SK-N-SH treated with all-trans-retinoic acid at 6 μM for 48 hours (cell line): ENCODE measurements at places on chromosomes 2 and 18.

- peak; percentile 86 for ATAC-seq
These were observed 76.4 kb upstream of the MGAT5 start for GRCh38 chr2:134177351-134177931.

- peak; percentile 3; the same call in 1 of the 3 replicates for ATAC-seq
These were observed 8.3 kb downstream of the OSR1 start for GRCh38 chr2:19349911-19350677.

- no peak for ATAC-seq
These were observed 197.0 kb upstream of the MEIS1 start for GRCh38 chr2:66237803-66238379.

GRCh38 chr2:240347949-240348500 is 87.4 kb upstream of the GPC1 start:
- ATAC-seq = no peak

DNA sequence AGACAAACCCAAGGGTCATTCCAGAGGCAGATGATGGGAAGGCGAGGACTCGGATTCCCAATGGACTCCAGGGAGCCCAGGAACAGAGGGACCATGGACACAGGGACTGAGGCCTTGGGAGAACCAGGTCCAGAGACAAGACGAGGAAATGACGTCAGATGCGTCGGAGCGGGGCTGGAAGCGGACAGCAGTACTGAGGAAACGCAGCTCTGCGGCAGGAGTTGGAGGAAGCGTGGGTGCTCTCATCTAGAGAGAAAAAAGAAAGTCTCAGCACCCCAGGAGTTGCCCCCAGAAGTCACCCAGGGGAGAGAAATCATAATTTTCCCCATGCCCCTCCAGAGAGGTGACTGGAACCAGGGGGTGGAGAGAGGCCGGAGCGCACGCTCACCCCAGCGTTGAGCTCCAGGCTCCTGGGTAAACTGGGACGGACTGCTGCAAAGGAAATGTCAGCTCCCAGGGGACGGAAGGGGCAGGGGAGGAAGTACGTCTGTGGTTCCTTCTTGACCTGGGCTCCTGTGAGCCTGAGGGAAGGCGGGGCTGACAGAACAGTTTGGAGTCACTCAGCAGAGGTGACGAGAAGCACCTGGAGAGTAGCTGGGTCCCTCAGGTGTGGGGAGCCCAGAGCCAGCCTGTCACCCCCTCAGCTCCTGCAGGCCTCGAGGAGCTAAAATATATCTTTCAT is 44.7 kb downstream of the CMPK2 start:
- no peak for ATAC-seq

DNA sequence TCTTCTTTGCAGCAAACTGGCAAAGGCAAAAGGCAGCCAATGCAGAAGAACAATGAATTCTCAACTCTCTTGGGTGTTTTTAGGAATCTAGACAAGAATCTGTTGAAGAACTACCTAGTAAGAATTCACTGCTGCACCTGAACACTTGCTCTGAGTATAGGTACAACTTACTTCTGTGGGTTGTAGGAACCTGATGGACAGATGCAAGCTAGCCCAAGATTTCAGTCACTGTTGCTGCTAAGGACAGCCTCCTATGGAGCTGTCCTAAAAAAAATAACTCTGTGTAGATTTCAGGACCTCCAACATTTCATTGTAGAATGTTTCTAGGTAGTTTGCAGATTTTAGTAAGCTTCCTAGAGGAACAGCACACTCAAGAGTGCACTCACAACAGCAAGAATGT is 363.5 kb downstream of the CBLN2 start:
- no peak for ATAC-seq

GRCh38 chr18:23547306-23547705 is 39.0 kb downstream of the NPC1 start:
- ATAC-seq = no peak

GRCh38 chr2:3181416-3182010 is 196.1 kb downstream of the EIPR1 start:
- no peak for ATAC-seq

DNA sequence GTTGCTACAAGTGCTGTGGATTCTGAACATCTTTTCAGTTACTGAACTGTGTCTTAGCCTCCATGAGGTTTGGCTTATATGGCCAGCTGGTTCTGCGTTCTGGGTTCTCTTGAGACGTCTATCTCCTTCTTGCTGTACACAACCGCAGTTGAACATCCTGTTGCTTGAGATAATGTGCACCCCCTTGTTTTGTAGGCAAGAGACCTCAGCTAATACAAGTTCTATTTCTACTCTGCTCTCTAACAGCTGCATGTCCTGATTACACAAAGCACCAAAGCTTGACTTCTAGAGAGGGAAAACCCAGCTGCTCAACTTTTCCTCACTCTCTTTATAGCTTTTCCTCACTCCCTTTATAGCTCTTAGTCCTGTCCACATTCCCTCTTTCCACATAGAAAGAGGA is 176.0 kb downstream of the LTBP1 start:
- no peak for ATAC-seq
